ENCODE measurements at places on chromosomes 5 and 9.

DNA sequence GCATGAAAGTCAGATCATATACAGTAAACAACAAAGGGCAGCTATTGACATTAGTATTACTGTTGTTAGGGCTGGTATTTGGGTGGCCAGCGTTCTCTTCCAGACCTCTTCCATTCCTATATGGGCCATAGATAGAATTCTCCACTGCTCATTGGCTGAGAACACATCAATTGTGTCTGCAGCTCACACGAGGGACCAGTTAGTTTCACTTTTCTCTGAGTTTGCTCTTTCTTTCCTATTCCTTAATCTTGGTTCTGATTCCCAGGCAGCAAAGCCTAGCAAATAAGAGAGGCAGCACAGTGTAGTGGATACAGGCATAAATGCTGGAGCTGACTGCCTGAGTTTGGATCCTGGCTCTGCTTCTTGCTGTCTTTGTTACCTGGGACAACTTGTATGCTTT lies 476.4 kb downstream of the SPOCK1 start:
- no peak for DNase-seq

DNA sequence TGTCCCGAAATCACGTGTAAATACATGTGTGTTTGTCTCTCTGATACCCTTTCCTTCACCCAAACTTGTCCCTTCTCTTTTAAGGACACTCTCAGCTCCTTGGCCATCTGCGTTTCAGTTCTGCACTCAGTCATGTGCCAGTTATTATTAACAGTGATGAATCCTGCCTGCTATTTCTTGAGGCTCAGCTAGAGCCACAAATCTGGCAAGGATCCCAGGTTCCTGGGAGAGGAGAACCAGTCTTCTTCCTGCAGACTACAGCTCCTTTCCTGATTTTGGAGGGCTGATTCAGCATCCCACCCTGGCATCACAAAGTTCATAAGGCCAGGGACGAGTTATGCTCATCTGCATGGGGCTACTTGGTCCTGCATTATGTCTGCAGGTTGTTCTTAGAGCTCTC lies 5.6 kb downstream of the MAMDC2 start:
- no peak for DNase-seq

GRCh38 chr5:64505769-64506566 lies at the start of gene RGS7BP:
Gene RGS7BP, plus strand, starts transcription at chr5:64506015. Its CDS starts 610 bp downstream, at chr5:64506625.
- no peak for DNase-seq

- DNase-seq = no peak
Observed at GRCh38 chr5:93611273-93611975, 28.4 kb downstream of the NR2F1 start.

- DNase-seq = no peak
Observed at GRCh38 chr9:110464321-110464720, 115.2 kb downstream of the SVEP1 start.

DNA sequence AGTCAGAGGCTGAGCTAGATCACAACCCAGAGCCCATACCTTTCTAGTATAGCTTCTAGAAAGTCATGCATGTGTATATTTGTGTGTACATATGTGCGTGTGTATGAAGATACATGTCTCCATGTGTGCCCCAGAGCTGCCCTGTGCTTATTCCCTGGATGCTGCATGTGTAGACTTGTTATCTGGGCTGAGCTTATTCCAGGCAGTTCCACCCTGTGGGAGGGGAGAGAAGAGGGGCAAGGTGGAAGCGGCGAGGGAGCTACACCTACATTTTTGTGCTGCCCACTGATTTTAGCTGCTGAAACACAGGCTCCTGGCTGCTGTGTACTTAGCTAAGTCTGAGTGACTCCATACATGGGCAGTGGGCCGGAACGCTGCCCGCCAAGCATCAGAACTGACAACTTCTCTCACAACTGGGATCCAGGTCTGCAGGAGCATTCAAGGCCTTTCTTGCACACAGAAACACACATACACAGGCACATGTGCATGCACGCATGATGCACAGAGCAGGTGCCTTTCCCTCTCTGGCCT lies 38.0 kb upstream of the XPA start:
- no peak for DNase-seq

DNA sequence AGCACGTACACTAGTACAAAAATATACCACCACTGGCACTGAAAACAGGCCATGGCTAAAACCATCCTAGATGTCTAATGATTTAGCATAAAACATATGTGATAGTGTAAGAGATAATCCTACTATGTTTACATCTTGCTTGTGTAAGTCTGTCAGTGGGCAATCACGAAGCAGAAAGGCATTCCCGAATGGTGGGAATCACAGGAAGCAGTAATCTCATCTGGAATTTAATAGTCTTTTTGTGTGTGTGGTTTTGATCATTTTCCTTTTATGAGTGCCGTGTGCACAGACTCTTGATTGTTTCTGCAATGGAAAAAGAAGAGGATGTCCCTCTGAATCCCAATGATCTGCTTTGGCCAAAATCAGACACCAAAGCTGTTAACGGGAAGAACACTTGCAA lies 200.5 kb downstream of the EBF1 start:
- no peak for DNase-seq
